ENCODE measurements at places on chromosomes 5 and 9.
A peak's percentile ranks its signal among the peaks of the same experiment; 100 is the strongest.

DNA sequence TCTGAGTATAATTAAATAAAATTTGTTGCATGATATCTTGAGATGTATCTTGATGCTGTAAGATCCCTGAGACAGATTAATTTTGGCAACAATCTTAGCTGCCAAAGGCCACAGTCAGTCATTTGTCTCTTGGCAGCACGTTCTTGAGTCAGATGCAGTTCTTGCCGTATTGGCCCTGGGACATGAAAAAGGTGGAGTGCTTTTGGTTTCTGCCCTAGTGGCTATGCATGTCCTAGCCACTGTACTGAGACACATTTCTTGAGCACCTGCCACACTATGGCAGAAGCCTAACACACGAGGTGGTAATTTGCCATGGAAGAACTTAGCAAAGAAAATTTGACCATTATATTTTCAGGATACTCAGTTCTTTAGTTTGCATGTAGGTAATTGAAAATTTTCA, 45.0 kb upstream of the PHF2 start:
- DNase-seq = no peak

GRCh38 chr9:32487981-32488380, 38.0 kb downstream of the RIGI start:
- DNase-seq = no peak

DNA sequence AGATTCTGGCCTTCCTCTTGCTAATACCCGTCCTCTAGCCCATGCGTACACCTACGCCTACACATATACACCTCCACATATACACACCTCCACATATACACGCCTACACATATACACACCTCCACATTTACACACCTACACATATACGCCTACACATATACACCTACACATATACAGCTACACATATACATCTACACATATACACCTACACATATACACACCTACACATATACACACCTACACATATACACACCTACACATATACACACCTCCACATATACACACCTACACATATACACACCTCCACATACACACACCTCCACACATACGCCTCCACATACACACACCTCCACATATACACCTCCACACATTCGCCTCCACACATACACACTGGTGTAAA, 27.2 kb downstream of the AK3 start:
- no peak for DNase-seq

DNA sequence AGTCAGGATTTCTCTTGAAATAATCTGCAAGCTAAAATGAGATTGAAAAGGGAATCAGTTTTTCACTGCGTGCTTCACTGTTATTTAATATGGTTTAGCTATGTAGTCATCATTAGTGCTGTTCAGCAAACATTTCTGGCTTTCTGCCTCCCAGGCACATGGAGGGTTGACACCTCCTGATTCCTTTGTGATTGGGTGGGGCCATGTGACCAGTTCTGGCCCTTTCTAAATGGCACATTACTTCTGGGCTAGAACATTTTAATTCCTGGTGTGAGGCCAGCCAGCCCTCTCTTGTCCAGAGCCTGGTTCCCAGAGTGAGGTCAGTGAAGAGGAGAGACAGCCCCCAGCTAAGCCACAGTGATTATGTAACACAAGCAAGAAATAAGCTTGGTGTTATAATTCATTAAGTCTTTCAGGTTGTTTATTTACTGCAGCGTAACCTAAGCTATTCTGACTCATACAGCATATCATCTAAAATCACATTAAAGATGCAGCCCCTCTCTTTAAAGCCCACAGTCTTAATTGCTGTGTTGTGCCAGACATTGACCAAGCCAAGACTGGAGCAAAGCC, 17.4 kb upstream of the ARSI start:
- DNase-seq = no peak

DNA sequence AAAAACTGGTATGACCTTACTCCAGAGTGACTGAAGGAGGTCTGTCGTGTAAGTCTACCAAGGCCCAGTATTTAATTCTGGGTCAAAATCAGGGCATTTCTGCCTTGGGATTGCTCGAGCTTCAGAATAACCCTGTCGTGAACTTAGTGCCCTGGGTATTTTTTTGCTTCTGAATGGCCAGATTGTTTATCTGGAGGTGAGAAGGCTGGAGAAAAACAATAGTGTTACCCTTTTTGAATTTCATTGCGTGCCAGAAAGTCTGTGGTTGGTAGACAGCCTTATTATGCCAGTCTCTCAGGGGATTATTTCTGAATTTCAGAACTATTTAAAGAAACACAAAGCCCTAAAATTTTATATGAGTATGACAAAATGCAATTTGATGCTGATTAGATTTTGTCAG, 323.4 kb downstream of the CSNK1G3 start:
- DNase-seq = no peak

- no peak for DNase-seq
Observed at GRCh38 chr9:83065233-83065632, 2.3 kb upstream of the RASEF start.

DNA sequence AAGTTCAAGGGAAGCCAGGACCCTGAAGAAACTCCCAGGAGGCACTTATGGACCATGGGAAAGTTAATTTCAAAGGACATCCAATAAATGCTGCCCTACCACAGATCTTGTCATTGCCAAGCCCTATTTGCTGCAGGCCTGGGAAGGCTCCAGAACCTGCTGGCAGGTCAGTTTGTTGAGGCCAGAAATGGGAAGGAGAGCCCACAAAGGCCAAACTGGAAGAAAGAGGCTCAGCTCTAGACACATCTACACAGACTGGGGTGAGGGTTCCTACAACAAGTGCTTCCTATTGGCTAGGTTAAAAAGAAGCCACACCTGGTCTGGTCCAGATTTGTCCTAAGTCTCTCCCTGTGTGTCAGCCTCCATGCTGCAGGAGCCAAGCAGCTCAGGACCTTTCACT, 94.4 kb downstream of the SIL1 start:
- no peak for DNase-seq

GRCh38 chr5:139743001-139743771, 52.4 kb upstream of the PSD2 start:
- DNase-seq = no peak

DNA sequence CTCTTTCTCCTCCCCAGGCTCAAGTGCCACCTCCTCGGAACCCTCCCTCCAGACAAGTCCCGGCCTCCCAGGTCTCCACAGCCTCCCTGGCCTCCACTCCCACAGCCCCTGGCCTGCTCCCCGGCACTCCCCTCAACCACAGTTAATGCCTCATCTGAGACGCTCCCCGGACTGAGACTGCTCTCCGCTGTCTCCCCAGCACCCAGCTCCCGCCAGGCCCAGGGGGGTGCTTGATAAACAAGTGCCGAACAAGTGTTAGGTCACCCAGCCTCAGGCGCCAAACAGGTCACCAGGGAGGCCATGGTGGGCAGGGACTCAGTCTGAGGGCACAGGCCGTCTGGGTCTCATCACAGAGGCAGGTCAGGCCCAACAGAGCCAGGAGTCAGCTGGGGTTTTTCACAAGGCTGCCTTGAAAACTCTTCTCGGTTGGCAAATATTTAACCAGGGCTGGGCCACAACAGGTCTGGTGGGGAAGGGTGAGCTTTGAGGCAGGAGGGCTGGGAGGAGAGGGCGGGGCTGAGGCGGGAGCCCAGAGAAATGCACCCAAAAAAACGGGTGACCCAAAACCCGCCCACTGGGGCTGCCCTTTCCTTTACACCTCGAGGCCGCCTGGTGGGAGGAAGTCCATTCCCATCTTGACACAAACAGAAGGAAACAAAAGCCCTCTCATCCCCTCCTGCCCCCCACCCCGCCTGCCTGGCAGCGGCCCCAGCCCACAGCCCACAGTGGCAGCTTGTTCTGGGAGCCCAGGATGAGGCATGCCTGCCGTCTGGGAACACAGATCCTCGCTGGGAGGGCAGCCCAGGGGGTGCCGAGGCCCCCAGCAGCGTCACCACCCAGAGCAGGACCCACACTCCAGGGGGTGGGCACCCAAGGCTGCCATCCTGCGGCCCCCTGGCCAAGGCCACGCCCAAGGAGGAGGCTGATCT, 66.6 kb upstream of the STXBP1 start:
- DNase-seq = no peak

DNA sequence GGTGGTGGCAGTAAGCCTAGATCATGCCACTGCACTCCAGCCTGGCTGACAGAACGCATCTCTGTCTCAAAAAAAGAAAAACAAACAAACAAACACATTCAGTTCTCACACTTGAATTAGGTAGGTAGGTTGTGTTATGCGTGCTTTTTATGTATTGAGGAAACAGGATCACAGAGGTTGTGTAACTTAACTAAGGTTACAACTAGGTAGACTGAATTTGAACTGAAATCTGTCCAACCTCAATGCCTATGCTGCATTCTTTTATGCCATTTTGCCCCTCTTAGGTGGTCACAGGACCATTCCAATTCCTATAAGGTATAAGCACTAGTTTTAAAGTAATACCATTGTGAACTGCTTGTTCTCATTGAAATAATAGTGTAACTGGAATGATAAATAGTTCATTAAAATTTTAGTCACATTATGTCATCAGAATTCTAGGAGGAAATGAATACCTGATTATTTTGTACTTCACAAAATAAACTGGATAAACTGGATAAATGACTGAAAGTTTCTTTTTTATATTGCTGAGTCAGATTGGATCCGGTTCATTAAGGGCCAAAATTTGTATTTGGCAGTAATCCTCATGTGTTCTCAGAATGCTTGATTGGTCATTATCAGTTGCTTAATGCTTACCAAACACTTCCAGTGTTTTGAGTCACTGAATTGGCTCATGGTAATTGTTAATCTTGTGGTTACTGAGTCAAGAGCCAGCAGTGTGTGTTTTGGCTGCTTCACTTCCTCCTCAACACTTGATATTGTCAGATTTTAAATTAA, 7.1 kb downstream of the UBAP1 start:
- peak; percentile 10 for DNase-seq

DNA sequence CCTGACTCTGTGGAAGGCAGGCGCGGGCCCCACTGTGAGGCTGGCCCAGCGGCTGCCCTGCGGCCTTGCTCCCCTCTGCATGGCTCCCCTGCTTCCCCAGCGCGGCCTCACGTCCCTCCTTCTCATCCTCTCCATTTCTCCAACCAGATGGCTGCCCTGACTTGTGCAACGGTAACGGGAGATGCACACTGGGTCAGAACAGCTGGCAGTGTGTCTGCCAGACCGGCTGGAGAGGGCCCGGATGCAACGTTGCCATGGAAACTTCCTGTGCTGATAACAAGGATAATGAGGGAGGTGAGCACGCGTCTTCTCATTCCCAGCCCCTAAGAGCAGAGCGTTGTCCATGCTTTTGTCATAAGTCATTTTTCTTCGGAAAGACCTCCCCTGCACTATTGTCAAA, 129.0 kb upstream of the WWC1 start:
- DNase-seq = no peak

GRCh38 chr5:113058706-113059226, 82.2 kb downstream of the DCP2 start:
- no peak for DNase-seq

DNA sequence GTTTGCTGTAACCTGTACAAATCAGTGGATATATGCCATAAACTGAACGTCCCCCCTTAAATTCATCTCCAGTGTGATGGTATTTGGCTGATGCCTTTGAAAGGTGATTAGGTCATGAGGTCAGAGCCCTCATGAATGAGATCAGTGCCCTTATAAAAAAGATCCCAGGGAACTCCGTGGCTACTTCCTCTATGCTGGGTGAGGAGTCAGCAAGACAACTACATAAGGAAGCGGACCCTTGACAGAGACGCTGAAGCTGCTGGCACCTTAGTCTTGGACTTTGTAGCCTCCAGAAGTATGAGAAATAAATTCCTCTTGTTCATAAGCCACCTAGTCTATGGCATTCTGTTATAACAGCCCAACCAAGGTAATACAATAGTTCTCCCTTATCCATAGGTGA, 215.1 kb upstream of the ZNF608 start:
- DNase-seq = no peak

DNA sequence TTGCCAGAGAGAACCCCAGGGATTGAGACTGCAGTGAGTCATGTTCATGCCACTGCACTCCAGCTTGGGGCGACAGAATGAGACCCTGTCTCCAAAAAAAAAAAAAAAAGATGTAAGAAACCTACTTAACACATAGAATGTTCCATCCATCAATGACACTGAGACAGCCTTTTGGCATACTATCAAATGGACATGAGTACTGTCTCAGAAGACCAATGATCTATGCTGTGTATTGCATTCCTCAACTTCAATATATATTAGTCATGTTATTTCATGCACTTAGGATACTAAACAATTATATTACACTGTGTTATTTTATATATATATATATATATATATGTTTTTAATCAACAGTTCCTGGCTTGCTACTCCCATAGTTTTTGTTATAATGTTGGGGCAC, 57.1 kb upstream of the ANKH start:
- no peak for DNase-seq

DNA sequence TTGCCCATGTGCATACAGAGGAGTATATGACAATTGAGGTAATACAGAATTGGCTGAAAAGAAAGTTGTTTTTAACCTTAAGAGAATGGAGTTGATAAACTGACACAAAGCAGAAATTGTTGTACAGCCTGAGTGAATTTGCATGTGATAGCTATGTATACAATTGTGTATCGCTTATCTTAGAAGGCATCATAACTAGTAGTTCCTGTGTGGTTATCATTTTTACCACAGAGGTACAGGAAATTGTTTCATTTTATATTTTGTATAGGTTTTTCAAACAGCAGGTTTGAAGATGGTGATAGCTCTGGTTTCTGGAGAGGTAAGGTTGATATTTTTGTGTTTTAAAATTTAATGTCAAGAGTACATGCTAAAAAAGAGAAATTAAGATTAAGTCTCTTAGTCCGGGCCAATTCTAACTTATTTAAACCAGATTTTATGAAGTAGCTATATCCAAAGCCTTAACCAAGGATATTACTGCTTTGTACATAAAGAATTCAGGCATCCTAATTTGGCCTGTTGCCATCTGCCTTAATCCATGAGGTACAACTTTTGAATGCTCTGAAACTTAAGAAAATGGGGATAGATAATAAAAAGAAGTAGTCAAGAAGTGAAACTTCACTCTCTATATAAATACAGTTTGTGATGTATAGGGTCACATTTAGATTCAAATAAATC, 26.0 kb downstream of the DDX4 start:
- no peak for DNase-seq

DNA sequence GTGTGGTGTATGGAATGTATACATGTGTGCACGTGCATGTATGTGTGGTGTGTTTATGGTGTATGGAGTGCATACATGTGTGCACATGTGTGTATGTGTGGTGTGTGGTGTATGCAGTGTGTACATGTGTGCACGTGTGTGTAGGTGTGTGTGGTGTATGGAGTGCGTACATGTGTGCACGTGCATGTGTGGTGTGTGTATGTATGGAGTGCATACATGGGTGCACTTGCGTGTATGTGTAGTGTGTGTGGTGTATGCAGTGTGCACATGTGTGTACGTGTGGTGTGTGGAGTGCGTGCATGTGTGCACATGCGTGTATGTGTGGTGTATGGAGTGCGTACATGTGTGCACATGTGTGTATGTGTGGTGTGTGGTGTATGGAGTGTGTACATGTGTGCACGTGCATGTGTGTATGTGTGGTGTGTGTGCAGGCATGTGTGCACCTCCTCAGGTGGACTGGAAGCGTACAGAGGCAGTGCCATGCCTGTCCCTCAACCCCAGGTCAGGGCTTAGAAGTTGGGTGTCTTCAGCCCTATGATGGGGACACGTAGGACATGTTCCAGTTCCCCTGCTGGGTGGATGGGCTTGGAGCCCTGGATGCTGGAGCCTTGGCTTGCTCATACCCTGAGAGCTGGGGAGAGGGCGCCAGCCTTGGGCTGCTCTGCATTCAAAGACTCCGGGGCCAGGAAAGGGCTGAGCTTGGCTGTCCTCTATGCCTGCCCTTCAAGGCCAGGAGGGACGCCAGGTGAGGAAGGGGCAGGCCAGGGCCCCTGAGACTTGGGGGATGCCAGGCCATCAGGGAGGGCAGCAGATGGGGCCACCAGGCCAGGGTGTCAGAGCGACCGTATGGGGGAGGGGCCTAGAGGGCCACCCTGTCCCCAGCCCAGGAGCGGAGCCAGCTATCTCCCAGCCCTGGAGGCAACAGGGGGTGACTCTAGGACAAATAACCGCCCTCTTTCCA, 12.2 kb downstream of the MYMK start:
- DNase-seq = no peak

Measured in effector memory CD8-positive, alpha-beta T cell (primary cell).